ENCODE measurements at places on chromosomes 2 and 18. TPM values are rescaled to one million over a fixed set of nuclear protein-coding genes. Genes with fewer than 3 reads are reported as not detected.

Gene POTEI
- total RNA-seq: 0.50 TPM

Gene SLC5A7
- 0.05 TPM for total RNA-seq

Gene KCNIP3
- 1.5 TPM for total RNA-seq

Gene IL1A
- total RNA-seq: 0.43 TPM

Gene FAM124B
- not detected for total RNA-seq

Gene RELCH
- total RNA-seq: 26.6 TPM

Gene STARD6
- not detected for total RNA-seq

Gene RNMT
- 48.5 TPM for total RNA-seq

Gene CASP8
- 16.4 TPM for total RNA-seq

Gene ABCG5
- not detected for total RNA-seq

Gene C2orf81
- 2.1 TPM for total RNA-seq

Gene ANKRD30BL
- not detected for total RNA-seq

Gene PSTPIP2
- 9.1 TPM for total RNA-seq

Gene ASB18
- total RNA-seq: not detected

Gene RAMP1
- 9.1 TPM for total RNA-seq

DNA sequence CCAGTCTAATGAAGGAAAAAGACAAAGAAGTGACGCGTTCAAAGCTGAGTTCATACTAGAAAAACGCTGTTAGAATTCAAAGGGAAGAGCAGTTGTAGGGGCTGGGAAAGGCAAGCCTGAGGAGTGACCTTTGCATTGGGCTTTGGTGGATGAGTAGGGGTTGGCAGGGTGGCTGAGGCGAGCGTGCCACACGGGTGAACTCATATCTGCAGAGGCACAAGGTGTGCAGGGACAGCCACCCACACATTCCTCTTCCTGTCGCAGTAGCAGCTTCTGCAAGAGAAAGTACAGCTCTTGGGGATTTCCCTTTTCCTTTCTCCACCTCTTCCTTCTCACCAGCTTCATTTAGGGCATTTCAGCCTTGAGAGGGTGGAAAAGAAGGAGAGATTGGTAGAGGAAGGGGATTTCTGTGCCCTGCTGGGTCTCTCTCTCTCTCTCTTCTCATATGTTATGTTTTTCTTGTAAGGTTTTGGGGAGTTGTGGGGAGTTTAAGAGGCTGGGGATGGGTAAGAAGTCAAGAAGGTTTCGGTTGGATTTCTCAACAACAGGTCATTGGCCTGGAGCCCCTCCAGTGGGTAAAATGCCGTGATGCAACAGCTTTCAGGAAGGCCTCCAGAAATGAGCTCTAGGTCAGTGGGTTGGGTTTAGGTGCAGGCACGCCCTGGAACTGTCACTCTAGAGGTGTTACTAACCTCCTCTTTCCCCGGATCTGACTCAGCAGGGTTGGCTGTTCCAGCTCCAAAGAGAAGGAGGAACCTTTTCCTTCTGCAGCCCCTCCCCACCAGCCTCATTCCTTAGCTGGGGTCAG is 40.1 kb downstream of the ODC1 start:
- DNase-seq: peak; percentile 74

GRCh38 chr2:96093528-96093927 is 22.8 kb downstream of the ADRA2B start:
- DNase-seq: no peak

- DNase-seq: peak; percentile 68
These were observed 224.9 kb upstream of the EPAS1 start for GRCh38 chr2:46072101-46072820.

DNA sequence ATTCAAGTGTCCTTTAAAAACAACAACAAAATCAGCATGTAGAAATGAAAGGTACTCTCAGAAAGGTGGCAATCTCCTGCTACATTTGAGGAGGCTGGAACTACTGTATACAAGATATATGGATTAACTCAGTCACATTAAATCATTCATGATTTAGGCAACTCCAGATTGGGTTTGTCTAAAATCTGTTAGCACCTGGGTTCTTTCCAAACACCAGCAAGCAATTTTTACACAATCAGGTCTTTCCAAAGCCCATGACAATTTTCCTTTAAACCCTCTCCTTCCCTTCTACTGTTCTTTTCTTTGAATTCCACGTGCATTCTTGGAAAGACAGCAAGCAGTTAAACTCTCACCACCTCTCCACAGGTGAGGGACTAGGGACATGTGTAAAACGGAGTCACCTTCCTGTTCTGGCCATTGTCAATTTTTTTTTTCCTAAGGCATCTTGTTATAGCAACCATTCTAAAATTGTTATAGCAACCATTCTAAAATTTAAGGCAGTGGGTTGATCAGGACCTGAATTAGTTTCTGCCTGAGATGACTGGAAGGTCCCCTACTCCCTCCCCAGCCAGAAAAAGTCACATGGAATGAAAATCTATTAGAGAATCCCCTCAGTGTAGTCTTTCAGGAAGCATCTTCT is 113.9 kb downstream of the ANKRD44 start:
- no peak for DNase-seq

- DNase-seq: no peak
These were observed 7.4 kb upstream of the FZD5 start for GRCh38 chr2:207777124-207777523.

DNA sequence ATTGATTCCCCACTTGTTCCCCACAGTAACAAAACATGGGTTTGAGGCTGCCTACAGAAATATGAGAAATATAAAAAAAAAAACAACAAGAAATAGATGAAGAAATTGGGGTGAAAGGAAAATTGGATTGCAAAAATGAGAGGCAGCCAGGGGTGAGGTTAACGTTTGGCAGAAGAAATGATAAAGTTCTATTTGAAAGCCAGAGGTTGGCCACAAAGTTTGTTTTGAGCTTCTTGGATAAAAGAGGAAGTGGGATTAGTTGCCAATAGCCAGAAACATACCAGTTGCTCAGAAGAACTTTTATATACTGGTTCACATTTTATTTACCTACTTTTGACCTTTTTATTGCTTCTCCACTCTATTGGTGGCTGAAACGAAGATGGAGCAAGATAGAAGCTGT is 67.5 kb downstream of the FASTKD2 start:
- DNase-seq: peak; percentile 7

GRCh38 chr2:33730193-33730592 is 131.1 kb upstream of the FAM98A start:
- no peak for DNase-seq

DNA sequence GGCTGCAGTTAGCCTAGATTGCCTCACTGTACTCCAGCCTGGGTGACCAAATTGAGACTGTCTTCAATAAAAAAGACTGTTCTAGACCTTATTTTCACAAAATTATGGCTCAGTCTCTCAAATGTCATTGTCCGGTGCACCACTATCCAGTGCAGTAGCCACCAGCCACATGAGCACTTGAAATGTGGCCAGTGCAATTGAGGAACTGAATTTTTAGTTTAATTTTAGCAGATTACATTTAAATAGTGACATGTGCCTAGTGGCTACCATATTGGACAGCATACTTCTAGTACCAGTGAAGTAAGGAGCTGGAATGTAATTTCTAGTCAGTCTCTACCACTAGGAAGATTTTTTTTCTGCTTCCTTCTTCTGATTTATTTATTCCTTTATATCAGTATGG is 39.4 kb downstream of the KCMF1 start:
- no peak for DNase-seq

- no peak for DNase-seq
These were observed 10.5 kb downstream of the PROC start for GRCh38 chr2:127428815-127429109.

DNA sequence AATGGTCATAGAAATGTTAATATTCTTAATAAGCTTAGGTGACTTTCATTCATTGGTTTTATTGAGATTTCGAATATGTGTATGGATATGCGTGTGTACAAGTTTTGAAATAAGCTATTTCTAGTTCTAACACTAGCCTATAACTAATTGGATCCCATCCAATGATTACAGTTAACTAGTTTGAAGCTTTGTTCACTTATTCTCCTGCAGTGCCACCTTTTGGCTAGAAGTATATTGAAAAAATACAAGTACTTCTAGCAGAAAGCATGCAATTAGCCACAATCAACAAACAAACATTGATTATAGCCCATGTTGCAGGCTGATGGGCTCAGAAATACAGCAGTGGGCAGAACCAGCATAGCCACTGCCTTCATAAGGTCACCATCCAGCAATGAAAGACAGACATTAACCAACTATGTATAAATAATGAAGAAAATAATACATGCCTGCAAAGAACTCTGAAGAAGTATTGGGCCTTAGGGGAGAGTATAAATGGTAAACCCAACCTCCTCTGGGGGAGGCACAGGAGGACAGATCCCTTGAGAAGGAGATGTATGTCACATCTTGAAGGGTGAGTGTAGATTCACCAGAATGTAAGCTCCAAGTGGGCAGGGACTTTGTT is 5.1 kb upstream of the PIEZO2 start:
- DNase-seq: peak; percentile 27

DNA sequence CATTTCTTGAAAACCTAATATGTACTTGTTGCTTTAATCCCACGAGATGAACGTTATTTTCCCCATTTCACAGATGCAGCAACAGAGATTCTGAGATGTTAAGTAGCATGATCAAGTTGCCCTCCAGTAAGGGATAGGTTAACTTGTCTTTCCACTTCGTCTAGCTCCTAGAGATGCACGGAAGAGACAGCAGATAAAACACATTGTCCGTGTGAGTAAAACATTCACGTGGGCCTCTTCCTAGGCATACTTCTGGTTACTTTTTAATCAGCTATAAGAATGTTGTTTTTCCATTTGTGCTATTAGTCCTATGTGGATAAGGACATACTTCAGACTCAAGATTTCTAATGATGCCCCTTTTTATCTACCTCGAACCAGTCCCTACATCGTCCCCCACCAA is 1.2 kb upstream of the ARHGAP28 start:
- no peak for DNase-seq

DNA sequence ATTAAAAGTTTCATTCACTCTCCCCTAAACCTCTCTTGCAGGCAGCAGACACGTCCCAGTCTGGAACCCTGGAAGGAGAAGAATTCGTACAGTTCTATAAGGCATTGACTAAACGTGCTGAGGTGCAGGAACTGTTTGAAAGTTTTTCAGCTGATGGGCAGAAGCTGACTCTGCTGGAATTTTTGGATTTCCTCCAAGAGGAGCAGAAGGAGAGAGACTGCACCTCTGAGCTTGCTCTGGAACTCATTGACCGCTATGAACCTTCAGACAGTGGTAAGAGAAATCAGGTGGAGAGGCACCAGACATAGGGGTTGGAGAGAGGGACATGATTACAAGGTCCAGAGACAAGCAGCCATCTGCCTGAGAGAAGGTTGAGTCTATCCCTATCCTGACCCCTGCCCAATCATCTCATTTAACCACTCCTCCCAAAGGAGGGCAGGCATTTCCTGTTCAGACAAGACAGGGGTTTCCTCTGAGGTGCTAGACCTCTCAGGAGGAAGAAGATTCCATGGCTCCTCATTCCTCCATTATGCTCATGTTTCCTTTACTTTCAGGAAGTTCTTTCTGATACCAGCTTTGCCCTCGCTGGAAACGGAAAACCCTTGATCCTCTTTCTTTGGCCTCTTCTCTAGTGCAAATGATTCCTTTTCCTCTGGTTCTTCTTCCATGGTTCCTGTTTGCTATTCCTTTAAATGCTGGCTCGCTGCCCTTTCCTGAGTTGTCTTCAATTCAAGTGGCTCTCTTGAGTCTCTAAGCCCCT is 15.1 kb downstream of the PLCD4 start:
- no peak for DNase-seq

GRCh38 chr18:9708434-9709303 is 568 bp downstream of the RAB31 start:
- DNase-seq: no peak

GRCh38 chr2:137357634-137358033 is 592.3 kb downstream of the THSD7B start:
- no peak for DNase-seq

DNA sequence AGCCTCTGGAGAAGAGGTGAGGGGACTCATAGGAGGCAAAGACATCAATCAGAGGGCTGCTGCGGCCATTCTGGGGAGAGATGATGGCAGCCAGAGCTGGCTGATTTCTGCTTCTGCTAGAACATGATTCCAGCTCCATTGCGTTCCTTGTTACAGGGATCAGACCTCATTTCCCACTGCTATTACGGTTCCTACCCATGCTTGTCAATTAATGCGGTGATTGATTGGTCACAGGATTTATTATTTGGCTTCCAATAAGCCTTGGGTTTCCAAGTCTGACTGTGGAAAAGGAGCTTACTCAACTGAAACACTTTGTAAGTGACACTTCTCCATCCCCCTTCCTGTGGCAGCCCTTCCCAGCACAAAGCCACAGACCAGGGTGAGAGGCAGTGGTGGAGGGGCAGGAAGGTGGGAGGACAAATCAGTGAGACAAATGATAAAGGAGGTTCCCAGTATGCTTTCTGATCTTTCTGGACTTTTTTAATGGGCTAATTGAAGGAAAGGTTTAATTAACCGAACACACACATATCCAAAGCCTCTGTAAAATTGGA is 26.8 kb upstream of the CTLA4 start:
- no peak for DNase-seq

DNA sequence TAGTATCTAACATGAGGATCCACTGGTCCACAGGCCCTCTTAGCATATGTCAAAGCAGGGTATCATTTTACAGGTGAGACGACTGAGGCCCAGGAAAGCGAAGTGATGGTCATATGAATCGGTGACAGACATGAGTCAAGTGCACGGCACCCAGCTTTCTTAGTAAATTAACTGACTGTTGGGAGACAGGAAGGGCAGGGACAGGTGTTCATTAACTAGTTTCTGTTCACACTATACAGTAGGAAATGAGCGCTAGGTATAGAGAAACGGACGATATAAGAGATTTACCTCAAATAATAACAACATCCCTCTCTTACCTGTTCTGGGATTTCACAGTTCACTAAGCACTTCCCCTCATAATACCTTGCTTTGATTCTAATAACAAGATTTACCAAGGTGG is 1.7 kb upstream of the SMARCAL1 start:
- no peak for DNase-seq

GRCh38 chr18:3593904-3594759 is 144.2 kb downstream of the TGIF1 start:
- DNase-seq: peak; percentile 97

- DNase-seq: no peak
These were observed 533.6 kb upstream of the FSHR start for GRCh38 chr2:49687918-49688317.

GRCh38 chr2:190746971-190747761 is 98.3 kb downstream of the NAB1 start:
- DNase-seq: peak; percentile 72

DNA sequence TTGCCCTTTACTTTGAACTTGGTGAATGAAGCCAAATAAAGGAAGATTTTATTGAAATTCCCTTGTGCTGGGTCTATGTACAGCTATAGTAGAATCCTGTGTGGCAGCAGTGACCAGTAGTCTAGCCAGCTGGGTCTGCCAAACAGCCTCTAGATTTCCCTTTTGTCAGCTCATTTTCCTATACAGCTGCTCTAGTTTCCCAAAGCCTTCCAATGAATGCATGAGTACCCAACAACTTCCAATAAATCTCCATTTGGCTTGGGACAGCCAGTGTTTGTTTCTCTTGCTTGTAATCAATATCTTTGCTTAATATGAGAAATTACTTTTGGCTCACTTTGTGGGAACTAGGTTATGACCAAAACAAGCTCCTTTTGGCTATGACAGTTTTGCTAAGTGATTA is 43.6 kb downstream of the SCN9A start:
- DNase-seq: no peak

- DNase-seq: no peak
These were observed 389.9 kb upstream of the CDH20 start for GRCh38 chr18:60943297-60943696.

GRCh38 chr2:175490360-175490791 is 308.9 kb upstream of the ATP5MC3 start:
- DNase-seq: no peak
